NCI-H446 (cell line): ENCODE measurements at places on chromosomes 1 and 21.
A peak's percentile ranks its signal among the peaks of the same experiment; 100 is the strongest.

- no peak for DNase-seq
Observed at GRCh38 chr1:61746813-61747212, 4.5 kb downstream of the PATJ start.

GRCh38 chr1:26025060-26025459 lies 3.5 kb downstream of the EXTL1 start:
- DNase-seq = no peak

DNA sequence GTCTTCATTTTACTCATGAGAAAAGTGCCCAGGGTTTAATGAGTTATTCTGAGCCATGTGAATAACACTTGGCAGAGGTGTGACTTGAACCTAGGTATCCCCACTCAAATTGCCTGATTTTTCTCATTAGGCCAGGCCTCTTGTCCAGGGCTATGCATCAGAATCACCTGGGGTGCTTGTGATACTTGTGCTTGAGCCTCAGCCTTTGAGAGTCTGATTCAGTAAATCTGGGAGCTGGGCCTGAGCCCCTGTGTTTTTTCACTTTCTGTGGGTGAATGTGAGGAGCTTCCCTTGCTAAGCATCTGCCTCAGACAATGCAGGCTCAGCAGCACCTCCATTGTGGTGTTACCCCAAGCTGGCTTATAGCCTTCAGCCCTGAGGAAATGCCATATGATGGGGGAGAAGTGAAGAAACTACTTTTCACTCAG lies 127.1 kb downstream of the S1PR1 start:
- no peak for DNase-seq

DNA sequence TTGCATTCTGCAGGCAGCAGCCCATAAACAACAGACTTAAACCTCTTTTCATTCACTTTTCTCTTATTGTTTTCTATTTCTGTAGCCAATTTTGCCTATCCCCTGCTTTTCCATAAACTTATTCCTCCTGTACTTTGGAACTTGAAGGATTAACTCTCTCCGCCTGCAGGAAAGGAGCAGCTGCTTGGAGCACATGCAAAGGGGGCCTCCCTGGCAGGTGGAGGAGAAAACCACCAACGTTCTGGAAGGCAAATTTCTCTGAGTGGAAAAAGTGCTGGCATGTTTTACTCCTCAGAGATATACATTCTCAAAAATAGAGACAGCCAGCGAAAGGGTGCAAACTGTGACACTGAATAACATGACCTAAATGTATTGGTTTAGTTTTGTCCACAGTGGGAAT lies 33.6 kb downstream of the RGS21 start:
- no peak for DNase-seq

- DNase-seq = no peak
Observed at GRCh38 chr21:25997788-25998611, 172.6 kb downstream of the APP start.

DNA sequence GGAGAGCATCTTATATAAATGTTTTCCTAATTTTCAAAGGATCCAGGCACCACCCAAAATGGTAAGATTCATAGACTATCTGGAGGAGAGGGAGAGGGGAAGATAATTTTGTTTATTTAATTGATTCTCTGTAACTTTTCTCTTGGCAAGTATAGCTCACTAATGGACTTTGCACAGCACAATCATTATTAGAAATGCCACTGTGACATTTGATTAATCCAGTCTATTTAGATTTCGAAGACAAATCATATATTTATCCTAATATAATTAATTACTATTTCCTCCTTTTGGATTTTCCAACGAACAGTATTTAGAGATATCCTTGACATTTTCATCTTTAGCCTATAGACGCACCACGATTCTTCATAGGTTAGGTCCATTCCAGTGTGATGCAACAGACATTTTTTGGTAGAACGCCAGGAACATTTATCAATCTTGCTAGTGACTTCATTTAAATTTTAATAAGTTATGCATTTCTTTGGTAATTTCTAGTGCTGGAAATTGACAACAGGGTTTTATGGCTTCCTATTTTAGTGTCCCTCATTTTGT lies 152.4 kb downstream of the GRIK1 start:
- no peak for DNase-seq

DNA sequence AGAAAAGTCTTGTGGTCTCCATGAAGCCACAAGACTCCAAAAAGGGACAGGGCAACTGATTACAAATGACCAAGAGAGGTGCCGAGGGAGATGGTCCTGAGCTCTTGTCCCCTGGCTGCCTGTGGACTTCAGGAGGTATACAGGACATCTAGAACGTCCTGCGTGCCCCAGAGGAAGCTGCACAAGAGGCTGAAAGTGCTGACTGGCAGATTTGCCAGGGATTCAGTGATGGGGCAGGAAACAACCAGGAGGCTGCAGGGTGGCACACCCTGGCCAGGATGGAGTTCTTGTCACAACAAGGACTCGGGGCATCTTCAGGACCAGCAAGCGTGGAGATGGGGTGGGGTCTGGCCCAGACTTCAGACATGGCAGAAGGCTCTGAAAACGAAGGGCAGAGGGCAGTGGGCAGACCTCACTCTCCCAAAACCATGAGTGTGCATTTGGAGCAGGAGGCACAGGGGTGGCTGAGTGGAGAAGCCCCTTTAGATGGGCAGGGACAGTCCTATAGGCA lies 13.4 kb upstream of the PKP1 start:
- no peak for DNase-seq

GRCh38 chr21:29496337-29496736 lies 197.6 kb downstream of the BACH1 start:
- DNase-seq = no peak

GRCh38 chr1:199404976-199405375 lies 622.5 kb upstream of the NR5A2 start:
- no peak for DNase-seq

DNA sequence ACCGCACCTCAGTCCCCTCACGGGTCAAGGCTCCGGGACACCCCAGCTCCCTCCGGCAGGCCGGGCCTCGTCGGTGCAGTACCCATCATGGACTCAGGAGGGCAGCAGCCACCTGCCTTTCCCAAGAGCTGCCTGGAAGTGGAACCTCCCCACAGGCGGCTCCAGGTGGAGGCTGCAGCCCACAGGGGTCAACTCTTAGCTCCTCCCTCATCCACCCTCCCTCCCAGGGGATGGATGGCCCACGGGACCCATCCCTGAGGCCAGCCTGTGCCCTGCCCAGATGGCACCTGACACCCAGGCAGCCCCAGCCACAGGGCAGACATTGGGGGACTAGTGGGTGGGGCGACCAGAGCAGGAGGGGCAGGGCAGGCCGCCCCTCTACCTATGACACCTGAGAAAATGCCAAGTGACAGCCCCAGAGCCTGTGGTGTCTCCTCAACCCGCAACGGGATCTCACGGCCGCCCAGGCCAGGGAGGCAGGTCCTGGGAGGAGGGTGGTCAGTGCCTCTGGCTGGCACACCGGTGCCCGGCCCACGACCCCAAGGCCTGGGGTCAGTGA lies 1.2 kb upstream of the ARHGEF16 start:
- DNase-seq = peak; percentile 67

DNA sequence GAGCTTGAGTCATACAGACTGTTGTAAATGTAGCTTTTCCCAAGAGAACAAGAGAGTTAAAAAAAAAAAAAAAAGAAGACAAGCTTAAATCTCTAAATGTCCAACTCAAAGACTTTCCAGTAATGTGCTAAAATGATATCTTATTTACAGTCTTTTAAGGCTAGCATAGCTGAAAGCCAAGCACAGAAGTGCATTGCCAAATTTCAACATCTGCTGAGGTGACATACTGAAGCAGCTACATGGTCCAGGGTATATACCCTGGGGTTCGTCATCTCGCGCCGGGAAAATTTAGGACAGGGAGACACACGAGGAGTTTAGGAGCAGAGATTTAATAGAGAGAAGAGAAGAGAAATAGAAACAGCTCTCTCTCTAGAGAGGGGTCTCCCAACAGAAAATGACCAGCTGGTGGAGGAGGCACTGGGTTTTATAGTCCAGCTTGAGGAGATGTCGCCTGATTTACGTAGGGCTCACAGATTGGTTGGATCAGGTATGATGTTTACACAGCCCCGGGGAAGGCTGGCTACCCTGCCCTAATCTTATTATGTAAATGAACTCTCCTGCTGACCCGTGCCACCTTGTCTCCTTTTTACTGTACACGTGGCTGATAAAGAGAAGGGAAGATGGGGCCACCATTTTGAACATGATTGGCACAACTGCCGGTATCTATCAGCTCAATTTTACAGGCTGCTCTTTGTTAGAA lies 172.7 kb downstream of the TRIM33 start:
- no peak for DNase-seq

- DNase-seq = no peak
Observed at GRCh38 chr1:113928187-113928930, 765 bp upstream of the HIPK1 start.

DNA sequence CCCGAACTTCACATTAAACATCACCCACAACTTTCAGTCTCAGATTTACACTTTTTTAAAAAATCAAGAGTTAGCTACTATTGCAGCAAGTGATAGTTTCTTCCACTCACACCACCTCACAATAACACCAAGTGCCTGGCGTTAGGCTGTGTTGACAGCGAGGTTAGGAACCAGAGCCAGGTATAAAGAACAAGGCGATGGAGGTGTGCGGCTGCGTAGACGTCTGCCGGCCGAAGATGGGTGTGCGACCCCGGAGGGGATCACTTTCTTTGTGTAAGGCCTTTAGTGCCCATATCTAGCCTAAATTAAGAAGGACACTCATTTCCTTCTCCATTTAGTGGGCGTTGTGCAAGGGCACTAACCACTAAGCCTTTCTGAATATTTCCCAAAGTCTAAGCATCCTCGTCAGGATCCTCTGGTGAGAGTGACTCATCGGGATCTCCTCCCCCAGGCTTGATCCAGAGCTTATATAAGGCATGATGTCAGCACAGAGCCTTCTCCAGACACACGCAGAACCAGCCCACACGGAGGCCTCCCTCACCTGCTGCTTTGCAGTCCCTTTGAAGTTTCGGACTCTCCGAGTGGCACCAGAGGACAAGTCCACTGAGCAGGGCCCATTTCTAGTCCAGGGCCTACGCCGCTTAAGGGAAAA lies 11.8 kb downstream of the NHLH2 start:
- no peak for DNase-seq

DNA sequence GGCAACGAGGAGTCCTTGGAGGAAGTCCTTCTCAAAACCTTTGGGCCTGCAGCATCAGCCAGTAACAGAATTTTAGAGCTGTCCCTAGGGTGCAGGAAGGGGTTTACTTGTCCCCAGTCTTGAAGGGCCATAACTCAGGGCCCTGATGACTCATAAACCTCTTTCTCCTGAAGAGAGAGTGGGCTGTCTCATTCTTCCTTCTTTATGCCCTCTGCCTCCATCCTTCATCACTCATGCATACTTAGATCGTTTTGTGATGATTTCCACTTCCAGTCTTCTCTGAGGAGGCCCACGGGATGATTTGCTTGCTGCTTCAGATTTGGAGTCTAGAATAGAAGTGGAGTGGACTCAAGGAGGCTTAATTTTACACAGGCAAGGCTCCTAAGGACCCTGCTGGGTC lies 60.2 kb downstream of the NDUFS5 start:
- DNase-seq = no peak

GRCh38 chr1:89999208-89999607 lies 4.3 kb downstream of the ZNF326 start:
- DNase-seq = no peak

- DNase-seq = peak; percentile 77
Observed at GRCh38 chr1:180643693-180644092, 11.9 kb downstream of the XPR1 start.

GRCh38 chr1:176271572-176271971 lies 64.5 kb upstream of the COP1 start:
- no peak for DNase-seq

DNA sequence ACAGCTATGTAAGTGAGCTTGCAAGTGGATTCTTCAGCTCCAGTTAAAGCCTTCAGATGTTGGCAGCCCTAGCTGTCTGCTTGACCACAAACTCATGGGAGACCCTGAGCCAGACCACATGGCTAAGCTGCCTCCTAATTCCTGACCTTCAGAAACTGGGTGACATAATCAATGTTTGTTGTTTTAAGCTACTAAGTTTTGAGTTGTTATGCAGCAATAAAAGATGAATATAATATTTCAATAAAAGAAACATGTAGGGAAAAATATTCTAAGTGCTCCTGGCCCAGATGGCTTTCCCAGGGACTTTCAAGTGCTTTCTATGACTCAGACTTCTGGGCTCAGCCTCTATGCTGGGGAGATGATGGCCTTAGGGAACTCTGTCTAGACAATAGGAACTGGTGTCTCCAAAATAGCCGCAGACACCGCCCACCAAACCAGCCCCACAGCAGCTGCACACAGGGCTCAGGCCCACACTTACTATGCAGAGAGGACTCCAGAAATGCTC lies 20.3 kb upstream of the AZIN2 start:
- peak; percentile 31 for DNase-seq

GRCh38 chr21:41115851-41116250 lies 52.1 kb upstream of the BACE2 start:
- no peak for DNase-seq

DNA sequence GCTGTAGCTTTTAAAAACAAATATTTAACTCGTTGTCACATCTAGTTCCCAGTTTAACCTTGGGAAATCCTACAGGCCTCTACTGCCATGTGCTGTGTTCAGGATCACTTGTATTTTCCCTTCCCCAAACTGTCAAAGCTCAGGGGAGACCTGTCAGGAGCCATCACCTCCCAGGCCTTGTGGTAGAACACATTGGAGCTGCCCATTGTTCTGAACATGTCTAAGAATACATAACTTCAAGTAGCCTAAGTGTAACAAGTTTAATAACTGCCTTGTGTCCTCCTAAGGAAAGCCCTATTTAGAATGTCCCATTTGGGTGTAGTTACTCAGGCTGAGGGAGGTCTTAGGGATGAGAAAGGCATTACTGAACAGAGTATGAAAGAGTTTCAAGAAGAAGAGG lies 28.6 kb upstream of the PIGC start:
- DNase-seq = no peak

- no peak for DNase-seq
Observed at GRCh38 chr21:35024513-35024912, 24.6 kb downstream of the RUNX1 start.

DNA sequence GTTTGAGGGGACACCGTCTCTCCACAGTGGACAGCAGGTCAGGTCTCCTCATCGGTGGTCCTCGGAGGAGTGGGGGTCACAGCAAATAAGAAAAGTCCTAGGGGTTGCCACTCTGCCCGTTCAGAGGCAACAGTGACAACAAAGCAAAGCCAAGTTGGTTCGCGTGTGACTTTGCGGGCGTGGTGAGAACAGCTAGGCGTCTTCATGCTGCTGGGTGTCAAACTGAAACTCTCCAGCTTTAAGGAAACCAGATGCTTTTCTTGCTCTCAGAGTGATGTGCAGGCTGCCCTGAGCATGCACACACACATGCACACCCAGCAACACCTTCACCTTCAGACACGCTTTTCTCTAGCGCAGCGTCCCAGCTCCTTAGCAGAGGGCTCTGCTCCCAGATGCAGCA lies 70.1 kb upstream of the ARHGEF16 start:
- DNase-seq = no peak

DNA sequence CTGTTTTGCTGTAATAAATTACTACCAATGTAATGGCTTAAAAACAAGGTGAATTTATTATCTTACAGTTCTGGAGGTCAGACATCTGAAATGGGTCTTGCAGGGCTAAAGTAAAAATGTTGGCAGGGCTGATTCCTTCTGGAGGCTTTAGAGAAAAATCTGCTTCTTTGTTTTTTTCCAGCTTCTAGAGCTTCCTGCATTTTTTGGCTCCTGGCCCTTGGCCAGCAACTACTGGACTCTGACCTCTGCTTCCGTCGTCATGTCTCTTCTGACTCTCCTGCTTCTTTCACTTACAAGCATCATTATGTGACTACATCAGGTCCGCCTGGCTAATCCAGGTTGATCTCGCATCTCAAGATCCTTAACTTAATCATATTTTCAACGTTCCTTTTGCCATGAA lies 350.9 kb downstream of the S1PR1 start:
- no peak for DNase-seq

GRCh38 chr1:181513786-181514297 lies 30.5 kb downstream of the CACNA1E start:
- DNase-seq = no peak
